ENCODE measurements at places on chromosomes 5 and 9.

DNA sequence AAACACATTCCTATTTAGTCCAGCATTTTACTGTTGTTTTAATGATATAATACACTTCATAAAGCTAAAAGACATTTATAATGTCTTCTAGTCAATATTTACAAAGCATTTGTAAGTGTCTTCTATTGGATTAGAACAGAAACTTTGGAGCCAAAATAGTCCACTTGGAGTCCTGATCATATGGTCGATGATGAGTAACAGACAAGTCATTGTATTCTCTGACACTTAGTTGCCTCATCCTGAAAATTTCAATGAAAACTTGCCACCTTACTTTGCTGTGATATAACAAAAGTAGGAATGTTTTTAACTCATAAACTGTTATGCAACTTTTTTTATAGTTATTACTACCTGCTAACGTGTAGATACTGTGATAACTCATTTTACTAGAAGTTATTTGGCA lies 132.5 kb downstream of the GABRB2 start:
- DNase-seq: no peak

GRCh38 chr5:102138243-102138653 lies 157.8 kb downstream of the SLCO4C1 start:
- no peak for DNase-seq

- DNase-seq: no peak
Measured at GRCh38 chr9:135454737-135455136, 24.8 kb upstream of the PPP1R26 start.

GRCh38 chr9:90995516-90995915 lies 193.9 kb downstream of the SYK start:
- DNase-seq: no peak

GRCh38 chr9:124767821-124768220 lies 3.3 kb downstream of the NR6A1 start:
- DNase-seq: no peak

- DNase-seq: no peak
Measured at GRCh38 chr5:107331882-107332281, 338.9 kb downstream of the EFNA5 start.

DNA sequence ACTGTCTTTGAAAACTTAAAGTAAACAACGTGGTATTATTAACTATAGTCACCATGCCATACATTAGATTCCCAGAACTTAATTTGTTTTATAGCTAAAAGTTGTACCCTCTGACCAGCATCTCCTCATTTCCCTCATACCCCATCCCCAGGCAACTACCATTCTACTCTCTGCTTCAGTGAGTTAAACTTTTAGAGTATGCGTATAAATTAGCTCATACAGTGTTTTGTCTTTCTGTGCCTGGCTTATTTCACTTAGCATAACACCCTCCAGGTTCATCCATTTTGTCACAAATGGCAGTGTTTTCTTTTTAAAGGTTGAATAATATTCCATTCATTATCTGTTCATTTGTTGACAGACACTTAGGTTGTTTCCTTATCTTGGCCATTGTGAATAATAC lies 14.2 kb downstream of the COMMD10 start:
- no peak for DNase-seq

GRCh38 chr9:20321423-20322082 lies 300.7 kb downstream of the MLLT3 start:
- DNase-seq: no peak

DNA sequence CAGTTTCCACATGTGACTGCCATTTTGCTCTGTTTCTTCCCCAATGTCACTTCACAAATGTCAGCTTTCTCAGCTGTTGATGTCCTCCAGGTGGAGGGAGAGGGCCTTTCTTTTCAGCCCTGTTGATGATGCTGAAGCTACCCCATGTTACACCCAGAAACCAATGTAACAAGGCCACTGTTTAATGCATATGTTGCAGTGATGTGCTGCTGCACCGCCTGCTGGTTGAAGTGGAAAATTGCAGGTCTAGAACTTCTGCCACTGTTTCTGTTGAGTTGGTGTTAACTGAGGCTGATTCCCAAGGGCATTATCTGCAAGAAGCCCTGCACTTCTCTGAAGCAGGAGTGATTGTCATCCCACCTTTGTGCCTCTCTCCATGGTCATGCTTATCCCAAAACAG lies 428.4 kb downstream of the KDM4C start:
- DNase-seq: peak; percentile 79

- DNase-seq: no peak
Measured at GRCh38 chr5:142935014-142935413, 164.8 kb downstream of the ARHGAP26 start.

DNA sequence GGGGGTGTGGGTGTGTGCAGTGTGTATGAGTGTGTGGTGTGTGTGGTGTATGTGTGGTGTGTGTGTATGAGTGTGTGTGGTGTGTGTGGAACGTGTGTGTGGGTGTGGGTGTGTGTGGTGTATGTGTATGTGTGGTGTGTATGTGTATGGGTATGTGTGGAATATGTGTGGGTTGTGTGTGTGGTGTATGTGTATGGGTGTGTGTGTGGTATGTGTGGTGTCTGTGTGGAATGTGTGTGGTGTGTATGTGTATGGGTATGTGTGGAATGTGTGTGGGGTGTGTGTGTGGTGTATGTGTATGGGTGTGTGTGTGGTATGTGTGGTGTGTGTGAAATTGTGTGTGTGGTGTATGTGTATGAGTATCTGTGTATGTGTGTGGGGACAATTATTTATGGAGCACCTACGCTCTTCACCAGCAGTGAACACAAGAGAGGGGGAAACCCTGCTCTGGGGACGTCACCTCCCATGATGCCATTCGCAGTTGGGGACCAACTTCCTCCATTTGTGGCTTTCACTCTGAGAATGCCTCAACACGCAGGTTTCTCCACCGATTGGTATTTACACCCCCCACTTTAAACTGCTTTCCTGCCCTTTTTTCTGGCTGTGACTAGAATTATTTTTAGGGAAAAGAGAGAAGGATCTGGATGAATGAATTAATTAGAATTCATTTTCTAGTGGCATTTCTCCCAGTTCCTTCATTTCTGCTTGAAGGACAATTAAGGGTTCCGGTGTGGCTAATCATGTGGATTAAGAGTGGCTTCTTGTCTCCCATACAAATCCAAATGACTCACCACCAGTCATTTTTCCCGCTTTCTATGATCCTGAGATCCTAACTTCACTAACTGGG lies 238.1 kb downstream of the ROR2 start:
- DNase-seq: no peak

- DNase-seq: no peak
Measured at GRCh38 chr5:17743580-17744435, 109.5 kb downstream of the TAF11L14 start.

GRCh38 chr5:43802119-43802518 lies 199.1 kb downstream of the NNT start:
- no peak for DNase-seq

Measured in endodermal cell (in vitro differentiated cells).